Spinal cord (tissue), 10 donors: ENCODE measurements at places on chromosomes 2 and 18. TPM values are rescaled to one million over a fixed set of nuclear protein-coding genes. Genes with fewer than 3 reads are reported as not detected.

DNA sequence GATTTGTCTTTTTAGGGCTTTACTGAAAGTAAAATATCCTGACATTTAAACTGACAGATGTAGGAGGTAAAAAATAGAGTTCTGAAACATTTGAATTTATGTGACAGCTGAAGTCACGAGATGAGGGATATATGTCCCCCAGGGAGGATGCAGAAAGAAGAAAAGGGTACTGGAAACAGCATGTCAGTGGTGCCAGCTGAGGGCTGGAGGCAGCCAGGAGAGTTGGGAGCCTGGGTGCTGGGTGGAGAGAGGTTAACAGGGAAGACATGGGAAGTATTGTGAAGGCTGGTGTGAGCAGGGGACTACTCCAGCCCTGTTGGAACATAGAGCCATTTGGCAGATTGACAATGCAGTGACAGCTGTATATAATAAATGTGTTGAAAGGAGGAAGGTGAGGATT is 11.8 kb upstream of the MOCOS start:
- no peak for DNase-seq

GRCh38 chr2:219560893-219561178 is 10.5 kb downstream of the OBSL1 start:
- DNase-seq = no peak

DNA sequence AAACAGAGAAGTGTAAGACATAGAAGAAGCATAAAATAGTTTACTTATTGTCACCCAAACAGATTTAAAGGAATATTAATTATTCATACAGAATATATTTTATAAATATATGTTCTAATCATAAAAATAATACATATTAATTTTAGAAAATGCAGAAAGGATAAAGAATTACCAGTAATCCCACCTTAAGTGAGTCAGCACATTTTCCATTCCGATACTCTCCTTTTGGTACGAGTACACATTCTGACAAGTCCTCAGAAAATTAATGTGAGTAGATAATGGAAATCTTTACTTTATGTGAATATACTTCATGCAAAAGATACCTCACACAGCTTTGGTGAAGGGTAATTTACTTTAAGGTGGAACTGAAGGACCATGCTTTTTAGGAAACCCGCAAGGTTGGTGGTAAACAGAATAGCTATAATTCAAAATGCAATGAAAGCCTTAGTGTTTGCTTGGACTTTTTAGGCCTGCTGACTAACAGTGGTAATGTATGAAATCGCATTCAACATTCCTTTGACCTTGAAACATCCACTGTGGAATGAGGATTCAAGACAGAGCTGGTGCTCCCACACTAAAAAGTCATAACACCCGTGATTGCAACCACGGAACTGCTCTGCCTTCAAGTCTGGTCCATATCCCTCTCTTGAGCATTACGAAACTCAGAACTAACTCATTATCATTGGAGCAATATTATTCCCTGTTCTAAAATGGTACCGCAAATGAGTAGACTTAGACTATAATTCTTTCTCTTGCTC is 28.1 kb upstream of the HTR2B start:
- DNase-seq = no peak

GRCh38 chr2:38398739-38399138 is 21.7 kb upstream of the ATL2 start:
- DNase-seq = no peak

GRCh38 chr18:49019446-49020045 is 68.8 kb upstream of the SMAD7 start:
- no peak for DNase-seq

The CYB5A gene
- total RNA-seq = 36.2 TPM

GRCh38 chr2:238247002-238247822 is 7.4 kb upstream of the HES6 start:
- no peak for DNase-seq

- no peak for DNase-seq
Measured at GRCh38 chr2:15816674-15817406, 123.5 kb upstream of the MYCN start.

The TACR1 gene
- total RNA-seq = 1.7 TPM

DNA sequence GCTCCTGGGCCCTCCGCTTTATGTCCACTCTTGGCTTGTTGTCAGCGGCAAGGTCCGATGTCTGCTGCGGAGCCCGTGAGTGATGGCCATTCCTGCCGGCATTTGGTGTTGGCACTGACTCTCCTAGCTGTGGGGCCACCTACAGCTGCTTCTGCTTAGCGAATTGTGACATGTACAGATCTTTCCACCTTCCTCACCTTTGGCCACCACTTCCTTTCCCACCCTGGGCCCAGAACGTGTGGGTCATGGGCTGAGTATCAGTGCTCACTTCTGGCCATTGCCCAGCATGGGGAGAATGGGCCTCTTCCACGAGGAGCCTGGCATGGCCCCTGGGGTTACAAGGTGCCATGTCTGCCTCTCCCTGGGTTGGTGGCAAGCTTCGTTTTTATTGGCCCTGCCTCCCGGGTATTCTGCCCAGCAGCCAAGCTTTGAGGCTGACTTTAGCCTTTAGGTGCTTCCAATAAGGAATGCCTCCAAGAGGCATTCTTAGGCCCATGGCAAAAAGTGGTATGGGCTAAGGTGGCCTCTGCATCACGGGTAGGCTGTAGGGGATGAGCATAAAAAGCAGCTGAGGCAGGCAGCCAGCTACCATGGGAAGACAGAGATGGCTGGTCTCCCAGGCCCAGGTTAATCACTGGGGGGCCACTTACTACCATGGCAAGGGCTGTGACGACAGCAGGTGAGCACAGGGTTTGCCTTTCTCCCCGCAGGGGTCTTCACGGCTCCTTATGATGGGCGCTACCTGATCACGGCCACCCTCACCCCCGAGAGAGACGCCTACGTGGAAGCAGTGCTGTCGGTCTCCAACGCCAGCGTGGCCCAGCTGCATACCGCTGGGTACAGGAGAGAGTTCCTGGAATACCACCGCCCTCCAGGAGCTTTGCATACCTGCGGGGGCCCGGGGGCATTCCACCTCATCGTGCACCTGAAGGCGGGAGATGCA is 65.8 kb downstream of the EMILIN2 start:
- DNase-seq = no peak

The UNC80 gene
- total RNA-seq = 14.7 TPM

The C2orf78 gene
- total RNA-seq = not detected

The CELF4 gene
- 26.6 TPM for total RNA-seq

DNA sequence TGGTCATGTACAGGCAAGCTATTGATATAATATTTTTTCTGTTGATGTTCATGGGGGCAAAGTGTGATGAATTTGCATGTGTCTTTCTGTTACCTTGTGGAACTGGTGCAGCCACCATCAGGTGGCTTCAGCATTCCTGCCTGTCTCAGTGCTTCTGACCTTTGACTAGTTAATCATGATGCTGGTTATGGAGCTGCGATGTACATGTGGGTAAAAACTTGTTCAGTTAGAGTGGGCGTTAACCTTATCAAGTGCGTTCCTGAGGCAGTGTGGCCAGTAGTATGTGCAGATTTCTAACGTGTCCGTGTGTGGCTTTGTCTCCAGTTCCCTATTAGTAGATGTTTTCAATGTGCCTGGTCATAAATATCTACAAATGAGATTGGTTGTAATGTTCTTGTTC is 127.4 kb upstream of the ZSWIM2 start:
- no peak for DNase-seq

DNA sequence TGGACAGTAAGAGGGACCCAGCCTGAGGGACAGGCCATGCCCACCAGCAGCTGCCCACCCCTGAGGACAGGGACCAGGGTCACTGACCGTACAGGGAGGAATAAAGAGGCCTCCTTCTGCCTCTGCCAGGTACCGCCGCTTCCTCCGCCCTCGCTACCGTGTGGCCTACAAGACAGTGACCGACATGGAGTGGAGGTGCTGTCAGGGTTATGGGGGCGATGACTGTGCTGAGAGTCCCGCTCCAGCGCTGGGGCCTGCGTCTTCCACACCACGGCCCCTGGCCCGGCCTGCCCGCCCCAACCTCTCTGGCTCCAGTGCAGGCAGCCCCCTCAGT is 2.2 kb downstream of the EMILIN1 start:
- DNase-seq = no peak

The ONECUT2 gene
- 0.99 TPM for total RNA-seq

The CSRNP3 gene
- total RNA-seq = 82.9 TPM

The FAM136A gene
- 27.4 TPM for total RNA-seq

- DNase-seq = no peak
Measured at GRCh38 chr2:44912660-44913059, 28.8 kb upstream of the SIX3 start.

The SH3RF3 gene
- 5.2 TPM for total RNA-seq

GRCh38 chr2:27145682-27146081 is 3.1 kb upstream of the TCF23 start:
- DNase-seq = no peak

GRCh38 chr2:228681426-228681825 is 499.9 kb upstream of the SPHKAP start:
- no peak for DNase-seq

- no peak for DNase-seq
Measured at GRCh38 chr2:218149848-218150440, 16.8 kb downstream of the CXCR1 start.

GRCh38 chr2:19360266-19360965 is 2.0 kb upstream of the OSR1 start:
- no peak for DNase-seq

GRCh38 chr2:148643421-148643820 is 1.1 kb upstream of the EPC2 start:
- DNase-seq = no peak

GRCh38 chr2:45723857-45724256 is 72.4 kb downstream of the PRKCE start:
- no peak for DNase-seq

DNA sequence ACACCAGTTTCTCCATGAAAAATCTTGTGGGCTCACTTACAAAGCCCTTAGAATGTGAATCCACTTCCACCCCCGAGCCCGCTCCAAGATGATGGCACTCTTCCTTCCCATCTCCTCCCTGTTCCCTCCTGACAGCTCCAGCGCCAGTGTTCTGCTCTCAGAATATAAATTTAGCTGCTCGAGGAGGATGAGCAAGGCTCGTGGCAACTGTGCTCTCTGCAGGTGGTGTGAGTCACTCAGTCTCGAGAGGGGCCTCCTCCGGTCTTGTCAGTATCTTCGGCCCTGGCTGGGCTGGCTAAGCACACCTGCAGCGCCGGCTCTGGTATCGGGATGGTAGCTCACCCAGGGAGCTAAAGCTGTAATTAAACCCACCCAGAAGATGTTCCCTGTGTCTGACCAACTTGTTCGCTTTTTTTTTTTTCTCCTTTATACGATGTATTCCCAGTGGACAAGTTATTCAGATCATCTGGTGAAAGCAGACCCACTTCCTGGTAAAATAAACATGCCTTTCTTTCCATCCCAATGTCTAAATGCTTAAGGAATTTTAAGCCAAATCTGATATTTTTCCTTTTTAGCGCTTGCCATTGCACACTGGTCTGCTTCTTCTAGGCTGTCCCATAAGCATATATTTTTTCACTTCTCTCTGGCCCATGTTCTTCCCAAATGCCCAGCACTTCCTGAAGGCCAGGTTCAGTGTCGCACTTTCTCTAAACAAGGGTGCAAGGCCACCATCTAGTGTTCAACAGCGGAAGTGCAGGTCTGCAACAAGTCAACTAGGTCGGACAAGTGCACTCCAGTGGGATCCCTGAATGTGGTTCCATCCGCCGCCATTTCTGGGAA is 31.4 kb upstream of the YPEL5 start:
- DNase-seq = peak; percentile 78

DNA sequence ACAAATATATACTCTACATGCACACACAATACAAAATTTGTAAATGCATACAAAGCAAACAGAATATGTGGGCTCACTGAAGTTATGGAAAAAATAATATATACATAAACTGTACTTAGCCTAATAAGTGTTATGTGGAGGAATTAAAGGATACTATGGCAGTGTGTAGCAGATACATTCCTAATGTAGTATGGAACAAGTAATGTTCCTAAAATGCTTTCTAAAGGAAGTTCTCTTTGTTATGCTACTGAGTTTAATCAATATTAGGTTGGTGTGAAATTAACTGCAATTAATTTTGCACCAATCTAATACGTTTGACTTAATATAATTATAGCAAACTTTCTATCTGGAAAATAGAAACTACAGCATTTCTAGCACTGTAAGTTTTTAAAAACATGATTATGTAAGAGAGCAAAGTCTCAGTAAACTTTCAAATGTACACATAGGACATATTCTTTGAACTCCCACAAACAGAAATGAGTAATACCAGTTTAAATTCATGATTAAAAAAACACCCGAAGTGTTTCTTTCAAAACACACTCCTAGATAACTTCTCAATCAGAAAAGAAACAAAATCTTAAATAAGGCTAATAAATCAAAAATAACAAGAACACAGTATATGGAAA is 331.3 kb downstream of the LRRTM4 start:
- DNase-seq = no peak

The REG3A gene
- not detected for total RNA-seq

DNA sequence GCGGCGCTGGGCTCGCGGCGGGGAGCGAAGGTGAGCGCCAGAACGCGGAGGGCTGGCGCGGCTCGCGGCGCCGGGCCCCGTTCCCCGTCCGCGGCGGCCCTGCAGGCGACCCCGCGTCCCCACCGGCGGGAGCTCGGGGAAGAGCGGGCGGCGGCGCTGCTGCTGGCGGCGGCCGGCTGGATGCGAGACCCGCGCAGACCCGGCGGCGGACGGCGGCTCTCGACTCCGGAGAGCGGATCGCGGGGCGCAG is 213 bp downstream of the DOK6 start:
- DNase-seq = no peak

The CD8B2 gene
- 0.40 TPM for total RNA-seq

- no peak for DNase-seq
Measured at GRCh38 chr18:25365242-25365641, 13.3 kb upstream of the ZNF521 start.

The GFPT1 gene
- 31.2 TPM for total RNA-seq

The COL5A2 gene
- total RNA-seq = 163 TPM

DNA sequence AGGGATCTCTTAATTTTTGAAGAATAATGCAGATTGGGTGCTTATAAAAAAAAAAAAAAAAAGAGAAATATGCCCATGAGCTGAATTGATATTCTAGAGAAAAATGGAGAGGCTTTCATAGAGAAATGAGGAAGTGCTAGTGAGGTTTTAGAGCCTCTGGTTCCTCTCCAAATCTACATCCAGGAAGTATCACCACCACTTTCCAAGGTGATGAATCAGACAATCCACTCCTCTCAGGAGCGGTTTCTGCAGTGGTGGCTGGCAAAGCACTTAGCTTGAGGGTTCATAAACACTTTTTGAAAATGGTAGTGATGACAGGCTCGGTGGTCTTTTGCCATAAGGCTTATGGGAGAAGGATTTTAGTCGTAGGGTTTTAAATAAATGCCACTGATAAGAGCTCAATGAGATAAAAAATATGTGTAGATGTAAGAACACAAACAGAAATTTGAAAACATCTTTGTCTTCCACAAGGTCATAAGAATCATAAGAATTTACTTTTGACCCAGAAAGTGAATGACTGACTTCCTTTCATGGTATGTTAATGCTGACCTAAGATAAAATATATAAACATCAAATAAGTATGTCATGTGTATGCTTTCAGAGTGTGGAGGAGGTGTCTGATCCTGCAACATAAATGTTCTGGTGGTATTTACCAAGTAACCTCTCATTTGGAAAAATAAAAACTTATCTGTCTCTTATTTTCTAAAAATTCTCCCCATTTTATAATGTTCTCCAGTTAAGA is 42.1 kb upstream of the DSG1 start:
- no peak for DNase-seq

- DNase-seq = no peak
Measured at GRCh38 chr18:59488899-59489298, 129.8 kb upstream of the LMAN1 start.
